Activated CD4-positive, alpha-beta T cell treated with anti-CD3 and anti-CD28 coated beads for 4 hours (primary cell): ENCODE measurements at places on chromosomes 13 and 19.

GRCh38 chr19:53507523-53508442 is 30.2 kb upstream of the ZNF331 start:
- no peak for DNase-seq

GRCh38 chr13:36530050-36530789 is 97.9 kb downstream of the CCNA1 start:
- no peak for DNase-seq

DNA sequence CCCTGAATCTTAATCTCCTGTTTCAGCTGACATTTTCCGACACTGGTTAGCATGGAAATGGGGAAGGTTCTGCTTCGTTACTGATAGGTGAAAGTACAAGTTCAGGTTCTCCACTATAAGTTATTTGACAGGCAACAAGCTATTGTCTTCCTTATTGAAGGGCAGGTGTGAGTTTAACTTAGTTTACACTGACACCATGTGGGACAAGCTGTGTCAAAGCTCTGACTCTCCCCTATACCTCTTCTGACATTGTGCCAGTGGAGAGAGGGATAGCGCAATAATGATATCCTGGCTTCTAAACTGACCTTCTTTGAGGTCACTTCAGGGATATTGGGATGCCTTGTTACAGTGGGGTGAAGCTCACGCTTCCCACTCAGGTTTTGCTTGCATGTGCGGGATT is 587.0 kb upstream of the SLITRK5 start:
- DNase-seq: no peak

GRCh38 chr19:50693064-50693975 is 26.3 kb downstream of the SHANK1 start:
- DNase-seq: no peak

DNA sequence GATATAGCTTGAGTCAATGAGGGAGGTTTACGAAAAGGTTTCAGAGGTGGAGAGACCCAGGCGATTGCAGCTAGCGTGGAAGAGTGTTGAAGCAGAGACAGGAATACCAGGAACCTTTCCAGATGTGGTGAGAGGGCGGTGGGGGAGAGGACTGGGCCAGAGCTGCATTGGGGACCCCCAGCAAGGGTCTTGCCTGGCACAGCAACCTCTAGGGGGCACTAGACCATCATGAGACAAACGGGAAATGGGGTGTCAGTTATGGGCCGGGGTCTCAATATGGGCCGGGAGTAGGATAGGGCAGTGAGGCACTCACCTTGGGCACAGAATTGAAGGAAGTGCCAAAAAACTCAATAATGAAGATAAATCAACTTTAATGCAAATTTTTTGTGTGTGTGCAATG is 2.1 kb upstream of the LRP3 start:
- no peak for DNase-seq

GRCh38 chr19:45693106-45693788 is 781 bp downstream of the QPCTL start:
- peak; percentile 75 for DNase-seq

DNA sequence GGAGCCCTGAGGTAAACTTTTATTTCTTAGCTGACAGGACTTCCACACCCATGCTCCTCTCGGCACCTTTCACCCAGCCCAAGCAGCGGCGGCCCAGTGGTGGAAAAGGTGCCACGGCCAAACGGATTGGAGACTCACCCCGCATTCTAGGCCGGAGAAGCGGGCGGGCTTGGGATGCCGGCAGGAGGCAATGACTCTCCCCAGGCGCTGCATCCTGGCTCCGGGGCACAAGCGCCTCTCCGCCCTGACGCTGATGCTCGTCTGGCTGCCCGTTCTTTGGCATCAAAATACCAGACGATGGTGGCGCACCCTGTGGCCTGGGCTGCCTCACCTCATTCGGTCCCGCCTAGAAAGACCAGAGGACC is 6.7 kb upstream of the ZNF606 start:
- no peak for DNase-seq

- DNase-seq: no peak
Measured at GRCh38 chr19:4439243-4439642, 18.4 kb downstream of the UBXN6 start.

GRCh38 chr19:30158067-30158892 is 213.9 kb upstream of the ZNF536 start:
- DNase-seq: no peak

GRCh38 chr13:113273851-113274590 is 23.0 kb upstream of the LAMP1 start:
- DNase-seq: no peak

DNA sequence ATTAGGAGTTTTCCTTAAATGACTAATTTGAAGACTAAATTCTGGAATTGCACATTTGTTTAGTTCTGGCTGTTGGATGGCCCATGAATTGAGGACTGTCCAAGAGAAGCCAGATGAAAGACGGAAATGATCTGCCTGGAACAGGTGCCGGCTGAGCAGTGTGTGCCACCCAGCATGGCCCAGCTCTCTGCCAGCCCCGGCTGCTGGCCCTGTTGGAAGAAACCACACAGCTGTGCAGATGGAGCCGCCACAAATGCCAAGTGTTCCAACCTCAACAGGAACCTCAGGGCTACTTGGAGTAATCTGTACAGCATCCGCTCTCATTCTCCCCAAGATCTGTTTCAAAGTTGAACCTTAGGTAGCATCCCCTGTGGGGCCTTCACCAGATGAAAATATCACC is 67.0 kb upstream of the STARD13 start:
- no peak for DNase-seq

GRCh38 chr13:63297163-63297562 is 1881.5 kb upstream of the PCDH20 start:
- no peak for DNase-seq

DNA sequence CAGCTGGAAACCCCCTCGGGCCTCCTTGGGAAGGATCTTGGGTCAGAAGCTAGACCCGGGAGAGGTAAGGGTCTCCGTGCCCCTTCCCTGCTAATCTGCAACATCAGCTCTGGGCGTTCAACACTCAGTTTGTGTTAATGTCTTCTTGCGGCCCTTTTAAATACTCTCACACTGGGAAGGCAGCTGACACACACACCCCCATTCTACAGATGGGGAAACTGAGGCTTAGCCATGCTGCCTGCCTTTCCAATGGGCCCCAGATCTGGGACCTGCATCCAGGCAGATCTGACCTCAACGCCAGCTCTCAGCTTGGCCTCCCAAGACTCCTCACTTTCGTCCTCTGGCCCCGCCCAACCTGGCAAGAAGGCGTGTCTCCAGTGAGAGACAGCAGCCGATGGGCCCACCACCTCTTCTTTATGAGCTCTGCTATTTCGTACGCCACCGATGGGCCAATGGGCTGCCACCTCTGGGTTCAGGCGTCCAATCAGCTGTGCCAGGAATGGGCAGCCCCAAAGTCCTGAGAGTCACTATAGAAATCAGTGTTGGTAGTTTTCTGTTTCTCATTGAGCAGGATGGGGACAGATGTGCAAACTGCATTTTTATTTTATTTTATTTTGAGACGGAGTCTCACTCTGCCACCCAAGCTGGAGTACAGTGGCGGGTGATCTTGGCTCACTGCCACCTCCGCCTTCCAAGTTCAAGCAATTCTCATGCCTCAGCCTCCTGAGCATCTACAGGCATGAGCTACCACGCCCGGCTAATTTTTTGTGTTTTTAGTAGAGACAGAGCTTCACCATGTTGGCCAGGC is 43.8 kb downstream of the DNM2 start:
- DNase-seq: no peak

DNA sequence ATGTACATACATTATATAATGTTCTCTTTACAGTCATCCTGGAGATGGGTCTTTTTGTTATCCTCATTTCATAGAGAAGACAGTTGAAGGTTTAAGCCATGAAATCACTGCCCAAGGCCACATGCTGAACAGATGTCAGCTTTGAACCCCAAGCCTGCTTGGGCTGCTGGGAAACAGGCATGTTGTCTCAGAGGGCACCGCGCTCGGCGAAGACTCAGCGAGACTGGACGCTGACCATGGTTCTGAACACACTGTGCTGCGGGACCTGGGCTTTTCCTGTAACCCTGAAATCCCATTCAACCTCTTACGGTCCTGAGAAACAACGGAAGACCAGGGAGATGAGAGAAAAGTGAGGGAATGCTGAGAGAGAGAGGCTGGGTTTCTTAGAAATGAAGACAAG is 27.3 kb downstream of the LRFN3 start:
- peak; percentile 32 for DNase-seq

DNA sequence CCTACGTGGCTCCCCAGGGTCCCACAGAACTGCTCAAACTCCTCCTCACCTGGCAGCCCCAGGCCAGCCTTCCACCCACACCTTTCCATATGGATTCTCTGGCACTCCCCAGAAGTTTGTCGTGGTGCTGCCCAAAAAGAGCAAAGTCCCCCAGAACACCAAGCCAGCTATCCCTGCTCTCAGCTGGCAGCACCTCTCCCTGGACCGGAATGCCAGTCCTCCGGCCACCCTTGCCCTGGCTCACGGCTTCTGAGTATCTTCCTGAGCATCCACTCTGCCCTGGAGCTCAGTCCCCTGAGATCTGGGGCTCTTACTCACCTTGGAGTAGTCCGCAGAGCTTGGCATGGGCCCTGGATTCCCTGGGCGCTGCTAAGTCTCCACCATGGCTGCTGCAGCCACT is 166.5 kb upstream of the ZNF507 start:
- no peak for DNase-seq

GRCh38 chr19:33773704-33774624 is 22.7 kb upstream of the KCTD15 start:
- DNase-seq: no peak

- no peak for DNase-seq
Measured at GRCh38 chr13:42148538-42148937, 100.1 kb downstream of the DGKH start.

- DNase-seq: no peak
Measured at GRCh38 chr13:30165796-30166195, 141.6 kb downstream of the KATNAL1 start.

DNA sequence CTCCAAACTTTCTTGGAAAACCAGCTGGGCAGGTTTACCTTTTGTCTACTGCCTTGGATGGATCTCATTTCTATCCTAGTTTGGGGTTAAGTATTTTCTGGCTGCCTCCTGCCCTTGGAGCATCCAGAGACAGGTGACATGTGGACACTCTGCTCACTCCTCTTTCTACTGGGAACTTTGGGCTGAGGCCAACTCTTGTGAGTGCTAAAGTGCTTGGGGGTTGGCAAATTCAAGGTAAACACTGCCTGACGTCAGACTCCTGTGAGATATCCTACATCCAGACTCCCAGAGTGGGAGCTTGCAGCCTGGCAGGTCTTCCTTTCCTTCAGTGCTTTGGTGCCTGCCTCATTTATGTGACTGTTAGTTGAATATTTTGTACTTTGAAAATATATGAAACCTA is 388.1 kb downstream of the KCNRG start:
- no peak for DNase-seq

GRCh38 chr19:45587873-45588272 is 3.3 kb upstream of the OPA3 start:
- no peak for DNase-seq

GRCh38 chr19:39307046-39307821 is 11.0 kb downstream of the IFNL1 start:
- no peak for DNase-seq

DNA sequence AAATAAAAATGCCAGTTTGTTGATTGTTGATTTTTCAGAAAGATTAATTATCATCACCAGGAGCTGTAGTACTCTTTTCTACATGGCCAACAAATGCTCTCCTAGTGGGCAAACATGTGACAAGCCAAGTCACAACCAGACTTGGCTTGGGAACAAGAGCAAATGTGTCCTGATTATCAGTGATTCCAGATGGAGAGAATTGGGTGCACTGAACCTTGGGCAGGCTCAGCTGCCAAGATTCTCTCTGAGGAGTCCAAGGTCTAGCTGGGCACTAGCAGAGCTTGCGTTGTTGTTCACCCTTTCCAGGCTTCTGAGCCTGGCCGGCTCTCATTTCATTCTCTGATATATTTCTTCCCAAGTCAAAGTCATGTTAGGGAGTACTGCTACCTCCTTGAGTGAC is 27.3 kb upstream of the GPI start:
- no peak for DNase-seq

GRCh38 chr13:69970520-69970919 is 137.1 kb upstream of the ATXN8OS start:
- DNase-seq: no peak

- no peak for DNase-seq
Measured at GRCh38 chr13:31334994-31335557, 135.3 kb downstream of the B3GLCT start.

- no peak for DNase-seq
Measured at GRCh38 chr13:48222358-48223301, 10.4 kb upstream of the ITM2B start.

GRCh38 chr13:51329606-51330005 is 9.9 kb upstream of the SERPINE3 start:
- DNase-seq: no peak

DNA sequence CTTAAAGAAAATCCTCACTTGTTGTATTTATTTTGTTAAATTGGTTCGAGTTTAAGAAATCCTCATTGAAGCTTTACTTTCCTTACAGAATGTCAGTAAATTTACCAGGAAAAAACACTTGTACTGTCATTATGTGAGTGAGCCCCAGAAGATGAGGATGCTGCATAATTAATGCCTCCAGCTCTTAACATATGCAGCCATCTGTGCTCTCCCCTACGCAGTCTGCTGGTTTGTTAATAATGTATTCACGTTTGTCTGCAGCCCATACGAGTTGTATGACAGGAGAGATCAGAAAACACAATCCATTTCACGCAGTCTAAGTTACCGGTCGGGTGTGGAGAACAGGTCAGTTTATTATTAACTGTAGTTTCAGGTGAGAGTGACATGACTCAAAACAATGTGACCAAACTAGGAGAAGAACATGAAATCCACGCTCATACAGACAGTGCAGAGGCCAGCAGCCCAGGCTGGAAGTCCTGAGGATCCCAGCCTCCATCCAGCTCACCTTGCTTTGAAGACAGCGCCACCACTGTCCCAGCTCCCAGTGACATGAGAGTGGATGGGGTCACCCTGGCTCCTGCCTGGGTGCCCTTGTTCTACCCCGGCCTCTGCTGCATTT is 19.8 kb upstream of the ATP11A start:
- no peak for DNase-seq

GRCh38 chr19:3526507-3527237 is 12.3 kb upstream of the TEKTIP1 start:
- no peak for DNase-seq

- DNase-seq: no peak
Measured at GRCh38 chr19:49832556-49832955, 14.5 kb downstream of the MED25 start.
